Right cardiac atrium (tissue), 5 donors: ENCODE measurements at places on chromosomes 1 and 21.

DNA sequence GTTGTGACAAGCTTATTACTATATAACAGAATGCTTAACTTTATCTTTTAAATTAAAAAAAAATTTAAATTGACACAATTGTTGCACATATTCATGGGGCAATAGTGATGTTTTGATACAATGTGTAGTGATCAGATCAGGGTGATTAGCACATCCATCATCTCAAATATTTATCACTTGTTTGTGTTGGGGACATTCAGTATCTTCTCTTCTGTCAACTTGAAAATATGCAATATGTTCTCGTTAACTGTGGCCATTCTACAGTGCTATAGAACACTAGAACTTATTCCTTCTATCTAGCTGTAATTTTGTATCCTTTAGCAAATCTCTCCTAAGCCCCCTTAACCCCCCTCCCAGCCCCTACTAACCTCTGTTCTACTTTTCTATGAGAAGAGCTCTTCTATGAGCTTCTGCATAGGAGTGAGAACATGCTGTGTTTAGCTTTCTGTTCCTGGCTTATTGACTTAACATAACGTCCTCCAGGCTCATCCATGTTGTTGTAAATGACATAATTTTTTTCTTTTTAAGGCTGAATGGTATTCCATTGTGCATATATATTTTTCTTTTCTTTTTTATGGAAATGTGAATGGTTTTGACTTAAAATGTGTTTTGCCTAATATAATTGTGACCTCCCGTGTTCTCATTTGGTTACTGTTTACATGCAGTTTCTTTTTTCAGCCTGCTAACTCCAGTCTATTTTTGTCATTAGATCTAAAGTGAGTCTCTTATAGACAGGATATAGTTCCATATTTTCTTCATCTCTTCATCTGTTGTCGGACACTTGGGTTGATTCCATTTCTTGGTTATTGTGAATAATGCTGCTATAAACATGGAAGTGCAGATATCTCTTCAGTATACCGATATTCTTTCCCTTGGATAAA, 23.8 kb downstream of the CEP350 start:
- no peak for DNase-seq

- no peak for DNase-seq
These were observed 6.8 kb downstream of the TENT5C start for GRCh38 chr1:117612517-117613248.

GRCh38 chr1:162878000-162878596, 17.1 kb upstream of the CCDC190 start:
- DNase-seq: peak; percentile 33

- DNase-seq: no peak
These were observed 24.6 kb downstream of the C2CD2 start for GRCh38 chr21:41929248-41929647.

DNA sequence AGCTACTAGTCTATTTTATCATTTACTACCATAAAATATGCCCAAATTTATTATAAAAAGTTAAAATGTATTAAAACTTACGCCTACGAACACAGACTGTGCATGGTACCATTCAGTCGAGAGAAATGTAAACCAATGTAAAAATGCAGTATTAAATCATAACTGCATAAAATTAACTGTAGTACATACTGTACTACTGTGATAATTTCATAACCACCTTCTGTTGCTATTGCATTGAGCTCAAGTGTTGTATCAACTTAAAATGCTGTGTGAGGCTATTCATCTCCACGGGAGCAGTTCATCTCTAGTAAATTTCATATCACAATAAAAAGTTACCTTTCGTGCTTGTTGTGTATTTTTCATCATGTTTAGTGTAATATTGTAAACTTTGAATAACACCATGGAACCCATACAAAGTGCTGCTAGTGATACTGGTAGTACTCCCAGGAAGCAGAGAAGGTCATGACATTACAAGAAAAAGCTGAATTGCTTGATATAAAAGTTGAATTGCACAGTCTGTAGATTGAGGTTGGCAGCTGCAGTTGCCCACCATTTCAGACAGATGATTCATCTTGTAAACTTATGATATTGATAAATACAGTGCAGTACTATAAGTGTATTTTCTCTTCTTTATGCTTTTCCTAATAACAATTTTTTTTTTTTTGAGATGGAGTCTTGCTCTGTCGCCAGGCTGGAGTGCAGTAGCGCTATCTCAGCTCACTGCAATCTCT, 19.0 kb upstream of the CENPF start:
- no peak for DNase-seq

DNA sequence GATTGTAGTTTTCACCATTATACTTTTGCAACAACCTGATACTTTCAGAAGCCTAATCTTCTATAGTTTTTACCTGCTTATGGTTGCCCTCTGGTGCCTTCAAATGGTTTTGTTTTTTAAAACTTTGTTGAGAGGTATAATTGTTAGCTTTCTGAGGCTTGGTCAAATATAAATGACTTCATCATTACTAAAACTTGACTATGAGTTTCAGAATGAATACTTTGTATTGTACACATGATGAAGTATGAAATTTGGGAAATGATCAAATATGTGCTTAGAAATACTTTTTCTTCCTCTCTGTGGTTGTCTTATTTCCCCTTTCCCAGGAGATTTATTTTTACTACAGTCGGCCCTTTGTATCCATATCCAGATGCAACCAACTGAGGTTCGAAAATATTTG, 151.8 kb upstream of the B3GALT2 start:
- DNase-seq: no peak

- DNase-seq: no peak
These were observed 159.1 kb upstream of the RAB4A start for GRCh38 chr1:229111703-229112319.

DNA sequence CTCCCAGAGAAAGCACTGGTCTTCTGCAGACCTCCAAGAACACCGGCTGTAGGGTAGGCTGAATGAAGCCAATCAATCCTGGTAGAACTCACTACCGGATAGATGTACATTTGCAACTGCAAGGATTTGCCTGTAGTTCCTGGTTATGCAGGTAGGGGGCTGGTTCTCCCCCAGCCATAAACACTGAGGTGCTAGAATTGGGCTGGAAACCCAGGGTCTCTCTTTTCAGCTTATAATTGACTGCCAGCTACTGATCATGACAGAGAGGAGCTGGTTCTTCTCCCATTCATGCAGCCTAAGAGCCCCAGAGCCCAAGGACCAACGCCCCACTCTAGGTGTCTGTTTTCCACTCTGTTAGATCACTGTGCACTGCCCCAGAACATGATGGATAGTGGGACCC, 21.5 kb upstream of the MTARC2 start:
- no peak for DNase-seq

DNA sequence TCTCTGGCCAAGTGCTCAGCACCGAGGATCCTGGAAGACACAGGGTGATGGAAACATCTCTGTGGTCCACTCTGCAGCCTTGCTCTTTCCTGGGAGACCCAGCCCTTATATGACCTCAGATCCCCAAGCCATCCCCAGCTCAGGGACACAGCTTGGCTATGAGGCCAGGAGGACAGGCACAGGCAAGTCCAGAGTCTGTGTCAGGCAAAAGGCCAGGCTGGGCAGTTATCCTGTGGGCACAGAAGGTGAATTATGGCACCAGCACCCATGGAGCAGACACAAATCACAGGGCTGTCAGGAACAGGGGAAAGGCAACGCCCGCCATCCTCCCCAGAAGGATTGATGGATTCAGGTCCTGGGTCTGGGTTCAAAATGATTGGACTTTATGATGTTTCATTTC, 52.1 kb upstream of the SCMH1 start:
- DNase-seq: no peak
